ENCODE measurements at places on chromosomes 6 and 20.

DNA sequence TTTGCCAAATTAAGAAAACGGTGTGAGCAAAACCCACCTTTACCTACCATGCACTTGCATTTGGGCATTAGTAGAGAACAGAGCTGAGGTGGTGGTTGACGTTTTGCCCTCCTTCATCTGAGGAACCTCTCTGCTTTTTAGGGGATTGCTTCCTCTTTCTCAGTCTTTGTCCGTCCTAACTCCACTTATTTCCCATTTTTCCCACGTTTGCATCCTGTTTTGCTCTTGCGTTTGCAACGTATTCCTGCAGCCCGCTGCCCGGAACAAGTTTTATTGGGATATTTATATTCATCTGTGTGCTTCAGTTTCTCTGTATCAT, 374 bp upstream of the SERINC1 start:
- peak; percentile 10 for DNase-seq

DNA sequence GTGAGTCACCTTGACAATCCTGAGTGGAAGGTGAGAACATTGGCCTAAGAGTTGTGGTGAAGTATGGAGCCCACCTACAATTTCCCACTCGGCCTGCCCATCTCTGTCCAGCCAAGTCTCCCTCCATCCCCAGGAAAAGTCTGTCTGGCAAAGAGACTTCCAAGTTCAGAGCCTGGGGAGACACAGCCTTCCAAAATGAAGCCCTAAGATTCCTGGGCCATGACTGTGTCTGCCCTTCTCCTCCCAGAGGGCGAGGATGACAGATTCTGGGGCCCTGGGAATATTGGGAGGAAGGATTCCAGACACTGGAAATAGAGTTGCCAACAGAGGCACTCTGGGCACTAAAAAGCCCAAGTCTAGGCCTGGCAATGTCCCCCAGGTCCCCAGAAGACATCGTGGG, 176.8 kb downstream of the NFATC2 start:
- peak; percentile 77 for DNase-seq

- DNase-seq, result peak; percentile 3
Observed at GRCh38 chr6:19024737-19025136, 637.6 kb downstream of the RNF144B start.

- DNase-seq, result no peak
Observed at GRCh38 chr6:125963817-125964216, 7.2 kb downstream of the HINT3 start.

- DNase-seq, result peak; percentile 75
Observed at GRCh38 chr20:33914919-33915318, 78.8 kb upstream of the RALY start.

DNA sequence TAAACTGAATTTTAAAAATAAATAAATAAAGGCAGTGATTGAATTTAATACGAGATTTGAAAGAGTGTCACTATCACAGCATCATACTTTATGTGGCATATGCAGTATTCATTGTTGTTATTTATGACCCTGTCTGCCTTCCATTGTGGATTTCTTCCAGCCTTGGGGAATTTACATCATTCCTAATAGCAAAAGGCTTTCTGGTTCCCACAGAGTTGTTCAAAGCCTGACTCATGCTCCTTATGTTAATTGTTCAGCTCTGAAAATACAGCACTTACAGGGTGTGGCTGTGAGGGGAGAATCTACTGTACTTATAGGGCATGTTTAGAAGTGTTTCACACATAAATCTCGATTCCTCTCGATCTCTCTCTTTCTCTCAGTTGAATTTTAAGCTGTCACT, 54.4 kb downstream of the JAG1 start:
- DNase-seq, result peak; percentile 67

DNA sequence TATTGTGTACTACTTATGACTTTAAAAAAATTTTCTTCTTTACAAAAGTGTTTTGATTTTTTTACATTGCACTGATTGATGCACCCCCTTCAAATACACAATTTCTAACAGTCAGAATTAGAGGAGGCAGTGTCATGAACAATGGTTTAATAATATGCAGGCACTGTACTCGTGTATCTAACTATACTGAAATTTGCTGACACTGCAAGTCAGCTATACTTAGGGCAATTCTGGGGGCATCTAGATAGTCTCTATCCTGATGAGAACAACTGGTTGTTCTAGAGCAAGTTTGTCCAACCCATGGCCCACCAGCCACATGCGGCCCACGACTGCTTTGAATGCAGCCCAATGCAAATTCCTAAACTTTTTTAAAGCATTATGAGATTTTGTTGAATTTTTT, 375.6 kb downstream of the BCKDHB start:
- DNase-seq, result no peak

- no peak for DNase-seq
Observed at GRCh38 chr6:10587656-10588406, 66.7 kb downstream of the GCNT2 start.

GRCh38 chr6:119243657-119244056, 105.9 kb downstream of the MAN1A1 start:
- DNase-seq, result no peak

DNA sequence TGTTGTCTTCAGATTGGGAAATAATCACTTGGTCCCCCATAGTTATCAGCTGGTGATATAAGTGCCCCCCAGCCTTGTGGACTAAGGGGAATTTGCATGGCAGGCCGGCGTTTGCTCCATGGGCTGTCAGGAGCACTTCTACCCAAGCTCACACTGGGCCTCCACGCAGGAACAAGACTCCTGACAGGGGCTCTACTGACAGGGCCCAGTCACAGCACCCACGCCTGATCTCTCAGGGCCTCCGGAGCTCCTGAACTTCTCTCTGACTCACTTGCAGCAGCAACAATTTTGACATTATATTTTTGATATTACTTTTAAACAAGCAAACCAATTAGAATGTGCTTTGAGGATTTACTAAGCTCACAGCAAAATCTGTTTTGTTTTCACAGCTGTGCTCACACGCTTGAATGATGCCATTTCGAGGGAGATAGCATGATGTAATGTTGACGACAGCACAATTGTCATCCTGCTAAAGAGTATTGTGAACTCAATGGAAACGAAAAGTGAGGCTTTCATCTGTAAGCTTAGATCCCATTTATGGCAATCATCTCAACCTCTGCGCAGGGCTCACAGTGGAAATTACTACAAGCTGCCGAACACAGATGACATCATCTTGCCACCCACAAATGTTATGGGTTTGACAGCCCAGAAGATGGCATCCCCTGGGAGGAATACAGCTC, 28.7 kb upstream of the TXNDC5 start:
- DNase-seq, result no peak

DNA sequence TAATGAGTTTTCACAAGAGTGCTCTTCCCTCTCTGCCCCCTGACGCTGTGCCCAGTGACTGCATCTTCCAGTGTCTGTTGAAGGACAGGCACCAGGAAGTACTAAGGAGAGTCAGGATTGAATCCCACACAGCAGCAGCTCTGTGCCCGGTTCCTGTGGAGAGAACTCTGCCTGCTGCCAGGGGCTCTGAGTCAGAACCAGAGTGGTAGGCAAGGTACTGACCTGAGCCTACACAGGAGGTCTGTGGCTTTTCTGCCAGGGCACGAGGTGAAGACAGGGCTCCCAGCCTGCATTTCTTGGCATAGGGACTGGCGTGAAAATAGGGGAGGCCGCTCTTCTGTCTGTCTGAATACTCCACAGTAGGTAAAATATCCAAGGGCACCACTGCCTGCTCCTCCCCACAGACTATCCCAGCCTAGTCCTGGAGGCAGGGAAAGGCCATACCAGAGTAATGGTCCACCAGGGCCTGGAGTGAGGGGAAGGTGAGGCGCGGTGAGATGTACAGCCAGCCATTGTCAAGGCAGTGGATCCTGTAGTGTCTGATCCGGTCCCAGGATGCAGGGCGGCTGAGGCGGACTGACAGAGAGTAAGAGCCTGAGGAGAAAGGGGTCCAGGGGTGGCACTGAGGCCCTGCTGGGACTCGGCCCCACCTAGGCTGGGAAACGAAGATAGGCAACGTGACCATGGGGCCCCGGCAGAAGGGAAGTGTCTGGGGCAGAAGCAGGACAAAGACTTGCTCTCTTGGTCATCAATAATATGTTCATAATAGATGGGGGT, 9.4 kb downstream of the RAB5IF start:
- DNase-seq, result no peak

- DNase-seq, result no peak
Observed at GRCh38 chr6:132865364-132865763, 51.0 kb downstream of the RPS12 start.

- no peak for DNase-seq
Observed at GRCh38 chr20:44761423-44761822, 15.8 kb downstream of the KCNK15 start.

GRCh38 chr6:81088145-81088544, 664.3 kb downstream of the TENT5A start:
- DNase-seq, result no peak

- DNase-seq, result no peak
Observed at GRCh38 chr6:45416700-45417099, 39.0 kb upstream of the SUPT3H start.

DNA sequence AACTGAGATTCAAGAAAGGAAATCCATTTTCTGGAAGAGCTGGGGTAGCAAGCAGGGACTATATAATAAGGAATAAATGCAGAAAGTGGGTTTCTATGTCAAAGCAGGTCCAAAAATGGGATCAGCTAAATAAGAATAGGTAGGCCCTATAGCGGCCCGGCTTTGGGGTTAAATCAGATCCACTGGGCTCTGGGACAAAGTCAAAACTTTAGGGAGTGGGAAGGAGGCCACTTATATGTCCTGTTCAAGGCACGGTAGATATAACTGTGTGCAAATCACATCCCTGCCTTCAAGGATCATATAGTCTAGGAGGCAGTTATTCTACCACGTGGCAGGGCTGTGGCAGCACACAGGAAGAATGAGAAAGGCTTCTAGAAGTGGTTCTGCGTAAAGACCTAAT, 191.4 kb upstream of the CDYL start:
- no peak for DNase-seq

- DNase-seq, result no peak
Observed at GRCh38 chr6:115972679-115973078, 88.0 kb downstream of the FRK start.

DNA sequence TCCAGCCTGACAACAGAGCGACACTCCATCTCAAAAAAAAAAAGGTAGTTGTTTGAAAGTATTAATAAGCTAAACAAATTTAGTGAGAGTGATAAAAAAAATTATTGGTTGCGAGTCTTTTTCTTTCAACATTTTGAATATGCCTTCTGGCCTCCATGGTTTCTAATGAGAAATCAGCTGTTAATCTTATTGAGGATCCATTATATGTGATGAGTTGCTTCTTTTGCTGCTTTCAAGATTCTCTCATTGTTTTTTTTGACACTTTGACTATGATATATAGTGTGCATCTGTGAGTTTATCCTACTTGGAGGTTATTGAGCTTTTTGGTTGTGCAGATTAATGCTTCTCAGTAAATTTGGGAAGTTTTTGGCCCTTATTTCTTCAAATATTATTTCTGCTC, 15.6 kb upstream of the CMTR1 start:
- DNase-seq, result no peak

- no peak for DNase-seq
Observed at GRCh38 chr6:33745548-33745947, 1.2 kb downstream of the IP6K3 start.

DNA sequence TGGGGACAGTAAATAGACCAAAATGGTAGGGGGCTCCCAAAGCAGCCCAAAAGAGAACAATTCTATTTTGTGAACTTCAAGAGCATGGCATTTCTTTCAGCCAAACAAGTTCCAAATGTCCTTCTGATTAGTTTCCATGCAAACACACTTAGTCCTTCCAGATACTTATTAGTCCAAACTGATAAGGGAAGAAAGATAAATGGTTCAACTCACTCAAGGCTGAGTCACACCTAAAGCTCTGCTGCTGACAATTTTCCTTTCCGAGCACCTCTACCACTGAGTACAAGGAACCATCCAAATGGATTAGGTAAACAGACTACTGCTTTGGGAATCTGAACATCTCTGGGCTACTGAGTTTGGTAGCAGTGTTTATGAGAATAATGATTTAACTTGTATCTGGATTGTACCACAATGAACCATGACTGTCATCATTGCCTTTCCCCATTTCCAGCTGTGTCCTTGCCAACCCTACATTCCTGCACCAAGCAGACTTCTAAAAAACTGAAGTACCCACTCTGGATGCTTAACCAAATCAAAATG, 71.2 kb downstream of the TNFRSF21 start:
- DNase-seq, result no peak

- no peak for DNase-seq
Observed at GRCh38 chr20:51906049-51906448, 103.7 kb upstream of the SALL4 start.

DNA sequence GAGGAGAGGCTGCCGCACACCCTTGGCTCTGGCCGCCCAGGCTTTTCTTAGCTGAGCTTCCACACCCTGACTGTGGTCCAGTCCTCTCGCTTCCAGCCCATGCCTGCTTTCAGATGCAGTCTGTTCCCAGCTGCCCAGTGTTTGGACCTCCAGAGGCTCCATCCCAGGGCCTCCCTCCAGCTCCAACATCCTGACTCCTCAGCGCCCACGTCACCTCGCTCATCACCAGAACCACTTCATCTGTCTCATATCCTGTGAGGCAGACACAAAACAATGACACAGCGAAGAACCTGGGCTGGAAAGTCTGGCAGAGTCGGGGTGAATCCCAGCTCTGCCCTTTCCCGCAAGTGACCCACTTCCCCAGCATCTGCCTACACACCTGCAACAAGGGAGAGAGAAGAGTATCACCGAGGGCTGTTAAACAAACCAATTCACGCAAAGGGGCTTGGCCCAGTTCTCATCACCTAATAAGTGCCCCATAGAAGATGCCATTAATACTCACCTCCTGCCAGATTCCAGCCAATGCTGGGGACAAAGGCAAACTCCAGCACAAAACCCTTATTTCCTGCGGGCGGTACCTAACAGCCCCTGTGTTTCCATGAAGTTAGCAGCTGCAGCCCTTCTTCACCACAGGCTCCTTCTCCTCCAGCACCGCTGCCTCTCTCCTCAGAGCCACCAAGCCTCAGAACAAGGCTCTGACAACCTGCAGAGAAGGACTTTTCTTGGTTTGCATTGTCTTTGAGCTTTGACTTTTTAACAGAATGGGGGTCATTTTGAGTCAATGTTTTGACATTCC, 133.4 kb upstream of the CDH4 start:
- DNase-seq, result peak; percentile 32

GRCh38 chr6:101477436-101477835, 83.9 kb downstream of the GRIK2 start:
- DNase-seq, result no peak

- DNase-seq, result no peak
Observed at GRCh38 chr20:853406-853996, 20.0 kb downstream of the FAM110A start.

GRCh38 chr20:43893930-43894329, 20.7 kb upstream of the TOX2 start:
- no peak for DNase-seq

GRCh38 chr20:36937402-36937770, 14.1 kb downstream of the SAMHD1 start:
- no peak for DNase-seq

GRCh38 chr6:129497481-129498441, 212.2 kb downstream of the ARHGAP18 start:
- no peak for DNase-seq

- DNase-seq, result no peak
Observed at GRCh38 chr20:45581702-45582101, 2.6 kb upstream of the WFDC8 start.

DNA sequence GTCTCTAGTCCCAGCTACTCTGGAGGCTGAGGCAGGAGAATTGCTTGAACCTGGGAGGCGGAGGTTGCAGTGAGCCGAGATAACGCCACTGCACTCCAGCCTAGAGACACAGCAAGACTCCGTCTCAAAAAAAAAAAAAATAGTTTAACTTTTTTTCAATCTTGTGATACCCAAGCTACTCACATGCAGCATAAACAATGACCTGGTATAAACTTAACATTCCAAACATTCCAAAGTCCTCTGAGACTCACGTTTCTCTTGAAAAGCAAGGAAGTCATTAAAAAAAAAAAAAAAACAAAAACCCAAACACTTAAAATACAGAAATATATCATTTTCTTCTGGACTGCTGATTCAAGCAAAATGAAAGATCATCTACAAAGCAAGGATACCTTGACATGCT, 14.3 kb downstream of the CRNKL1 start:
- peak; percentile 28 for DNase-seq
